ENCODE measurements at places on chromosomes 7 and 10. TPM values are rescaled to one million over a fixed set of nuclear protein-coding genes. Genes with fewer than 3 reads are reported as not detected.

- DNase-seq = no peak
Measured at GRCh38 chr10:124591123-124591495, 129.5 kb downstream of the LHPP start.

DNA sequence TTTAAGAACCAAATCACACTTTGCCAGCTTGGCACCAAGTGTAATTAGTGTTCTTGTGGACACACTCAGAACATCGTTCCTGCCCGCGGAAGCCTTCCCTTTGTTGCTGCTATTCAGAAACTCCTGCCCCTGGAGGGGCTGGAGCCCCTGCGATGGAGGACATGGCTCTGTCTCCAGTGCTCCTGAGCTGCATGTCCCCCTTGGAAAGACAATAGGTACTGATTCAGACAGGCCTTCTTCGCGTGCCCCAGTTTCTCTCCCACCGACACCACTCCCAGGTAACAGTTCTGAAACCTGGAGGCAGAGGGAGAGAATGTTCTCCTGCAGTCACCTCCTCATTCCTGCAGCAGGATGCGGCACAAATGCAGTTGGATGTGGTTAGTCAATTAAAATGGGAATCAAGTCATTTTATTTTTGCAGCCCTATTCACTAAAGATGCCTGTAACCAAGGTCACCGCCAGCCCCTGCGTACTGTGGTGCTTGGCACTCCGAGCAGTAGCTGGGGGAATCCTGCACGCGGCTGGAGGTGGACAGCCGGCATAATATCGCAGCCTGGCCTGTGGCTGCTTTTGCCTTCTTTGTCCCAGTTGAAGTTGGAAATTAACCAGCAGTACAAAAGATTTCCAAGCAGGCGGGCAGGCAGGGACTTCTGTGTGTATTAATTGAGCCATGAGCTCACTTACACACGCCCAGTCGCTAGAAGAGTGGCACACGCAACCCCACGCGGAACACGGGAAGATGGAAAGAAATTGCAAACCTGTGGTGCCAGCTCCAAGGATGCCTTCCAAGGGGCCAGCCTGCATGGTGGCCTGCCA, 205.7 kb downstream of the EBF3 start:
- DNase-seq = peak; percentile 56

GRCh38 chr7:41900532-41900931, 197.6 kb upstream of the INHBA start:
- DNase-seq = no peak

- DNase-seq = no peak
Measured at GRCh38 chr7:4650433-4651047, 31.6 kb upstream of the FOXK1 start.

RPA3 gene
- 26.5 TPM for total RNA-seq

LEP gene
- 0.10 TPM for total RNA-seq

PRKAR2B gene
- 69.3 TPM for total RNA-seq

POMZP3 gene
- 4.7 TPM for total RNA-seq

CTAGE6 gene
- 0.69 TPM for total RNA-seq

IQUB gene
- total RNA-seq = 7.8 TPM

AKR1C4 gene
- total RNA-seq = not detected

TMEM225B gene
- total RNA-seq = 0.20 TPM

All from spinal cord (tissue), 10 donors.